NCI-H1417 treated with DMSO at 0.1 percent for 48 hours (cell line): ENCODE measurements at places on chromosomes 16 and 17.

- DNase-seq, result no peak
These were observed 99.0 kb downstream of the C16orf78 start for GRCh38 chr16:49472598-49472997.

GRCh38 chr17:74840989-74841666 is 18.6 kb downstream of the GRIN2C start:
- no peak for DNase-seq

DNA sequence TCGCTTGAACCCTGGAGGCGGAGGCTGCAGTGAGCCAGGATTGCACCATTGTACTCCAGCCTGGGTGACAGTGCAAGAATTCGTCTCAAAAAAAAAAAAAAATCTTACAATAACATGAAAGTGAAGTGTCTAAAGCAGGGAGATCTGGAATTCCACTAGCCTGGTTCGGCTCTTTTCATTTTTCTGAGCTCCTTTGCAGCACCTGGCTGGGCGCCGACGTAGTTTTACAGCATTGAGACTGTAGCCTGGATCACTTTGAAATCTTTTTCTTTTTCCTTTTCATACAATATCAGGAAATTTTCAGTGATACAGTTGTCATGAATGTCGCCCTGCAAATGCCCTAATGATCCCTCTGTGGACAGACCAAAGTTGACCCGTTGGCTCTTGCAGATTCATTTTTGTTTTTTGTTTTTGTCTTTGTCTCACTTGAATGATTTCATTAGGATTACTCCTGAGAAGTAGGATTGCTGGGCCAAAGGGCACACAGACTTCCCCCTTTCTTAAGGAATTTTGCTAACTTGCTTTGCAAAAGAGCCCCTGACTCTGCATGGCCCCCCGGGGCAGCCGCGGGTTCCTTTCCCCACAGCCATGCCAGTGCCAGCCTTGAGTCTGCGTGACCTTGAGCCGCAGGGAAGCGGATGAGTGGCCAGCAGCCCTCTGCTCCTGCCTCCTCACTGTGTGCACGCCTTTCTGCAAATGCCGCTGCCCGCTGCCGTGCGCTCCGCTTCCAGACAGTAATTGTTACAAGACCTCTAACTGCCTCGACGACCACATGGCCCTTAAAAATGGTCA is 28.0 kb downstream of the CRISPLD2 start:
- DNase-seq, result no peak

GRCh38 chr17:65527857-65528591 is 33.4 kb downstream of the AXIN2 start:
- DNase-seq, result no peak

- no peak for DNase-seq
These were observed 4.2 kb downstream of the METRNL start for GRCh38 chr17:83083368-83084201.

- DNase-seq, result no peak
These were observed 64.1 kb downstream of the ADCY9 start for GRCh38 chr16:4052096-4052495.

- DNase-seq, result no peak
These were observed 12.4 kb upstream of the SUPT4H1 start for GRCh38 chr17:58364270-58364942.

GRCh38 chr16:11143372-11144035 is 112.5 kb downstream of the SOCS1 start:
- DNase-seq, result no peak

GRCh38 chr17:1776857-1777256 is 15.0 kb downstream of the SERPINF1 start:
- DNase-seq, result no peak

DNA sequence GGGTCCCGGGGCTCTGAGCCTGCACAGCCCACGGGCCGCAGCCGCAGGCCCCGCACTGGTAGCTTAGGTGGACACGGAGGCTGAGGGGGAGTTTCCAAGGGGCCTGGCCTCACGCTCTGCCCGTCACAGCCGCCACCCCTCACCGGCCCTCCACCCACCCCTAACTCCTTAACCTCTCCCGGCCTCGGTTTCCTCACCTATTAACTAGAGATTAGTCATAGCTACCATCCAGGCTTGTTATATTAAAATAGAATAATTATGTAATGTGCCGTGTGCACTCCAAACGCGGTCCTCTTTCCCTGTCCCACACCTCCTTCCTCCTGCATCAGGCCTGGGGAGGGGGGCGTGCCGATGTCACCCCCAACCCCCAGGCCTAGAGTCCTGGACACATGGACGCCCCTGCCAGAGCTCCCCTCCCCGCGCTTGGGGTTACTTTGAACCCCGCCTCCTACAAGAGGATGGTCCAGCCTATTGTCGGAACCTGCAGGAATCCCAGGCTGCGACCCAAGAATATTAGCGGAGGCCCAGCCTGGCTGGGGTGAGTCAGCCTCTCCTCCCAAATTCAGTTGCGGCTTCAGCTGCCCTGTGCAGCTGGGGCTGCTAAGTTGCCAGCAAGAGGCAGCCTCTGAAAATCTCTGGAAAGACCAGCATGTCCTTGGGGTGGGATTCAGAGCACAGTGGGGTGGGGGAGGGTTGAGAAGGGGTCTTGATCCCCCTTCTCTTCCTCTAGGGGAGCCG is 17.3 kb downstream of the SOCS3 start:
- DNase-seq, result no peak

DNA sequence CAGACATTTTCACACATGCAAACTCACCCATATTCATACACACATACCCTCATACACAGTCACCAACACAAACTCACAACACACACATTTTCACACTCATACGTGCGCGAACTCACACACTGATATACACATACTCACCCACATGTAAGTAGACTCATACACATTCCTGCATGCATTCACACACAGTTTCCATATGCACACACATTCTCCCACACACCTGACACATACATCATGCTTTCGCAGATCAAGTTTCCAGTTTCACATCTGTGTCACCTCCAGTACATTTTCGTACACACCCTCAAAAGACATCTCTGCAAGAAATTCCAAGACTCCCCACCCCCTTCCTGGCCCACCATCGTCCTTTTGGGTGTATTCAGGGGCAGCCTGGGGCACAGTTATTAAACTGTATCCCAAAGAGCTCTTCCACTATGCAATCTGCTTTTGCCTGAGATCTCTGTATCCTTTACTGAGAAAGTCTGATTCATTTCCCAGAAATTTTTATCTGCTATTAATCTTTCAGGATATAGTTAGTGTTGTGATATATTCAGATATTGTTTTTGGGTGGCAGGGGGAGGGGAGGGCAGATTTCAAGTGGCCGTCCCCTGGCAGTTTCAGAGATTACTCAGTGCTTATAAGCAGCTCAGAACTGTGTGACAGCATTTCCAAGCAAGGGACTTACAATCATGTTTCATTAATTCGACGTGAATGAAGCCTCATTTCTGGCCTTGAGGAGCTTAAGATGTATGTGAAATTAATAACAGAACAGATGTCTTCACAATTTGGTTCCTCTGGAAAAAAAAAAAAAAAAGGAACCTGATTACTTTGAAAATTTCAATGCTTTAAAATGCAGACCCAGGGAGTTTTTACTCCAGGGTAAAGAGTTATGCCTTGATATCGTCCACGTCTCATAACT is 35.3 kb upstream of the MMP2 start:
- no peak for DNase-seq

DNA sequence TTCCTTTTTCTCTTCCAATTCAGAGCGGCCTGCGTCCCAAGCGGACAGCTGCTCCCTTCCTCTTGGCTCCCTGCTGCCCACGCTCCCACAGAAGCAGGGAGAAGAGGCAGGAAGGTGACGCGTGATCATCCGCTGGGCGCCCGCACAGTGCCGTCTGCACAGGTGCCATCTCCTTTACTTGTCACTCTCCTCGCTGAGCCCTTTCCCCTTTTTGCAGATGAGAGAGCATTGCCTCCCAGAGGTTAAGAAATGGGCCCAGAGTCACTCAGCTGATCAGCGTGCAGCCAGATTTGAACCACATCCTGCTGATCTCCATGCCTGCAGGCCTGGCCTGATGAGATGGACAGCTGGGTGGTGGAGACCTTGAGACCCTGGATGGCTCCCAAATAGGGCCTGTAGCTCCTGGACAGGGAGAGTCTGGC is 299.8 kb downstream of the SEC14L1 start:
- DNase-seq, result no peak

DNA sequence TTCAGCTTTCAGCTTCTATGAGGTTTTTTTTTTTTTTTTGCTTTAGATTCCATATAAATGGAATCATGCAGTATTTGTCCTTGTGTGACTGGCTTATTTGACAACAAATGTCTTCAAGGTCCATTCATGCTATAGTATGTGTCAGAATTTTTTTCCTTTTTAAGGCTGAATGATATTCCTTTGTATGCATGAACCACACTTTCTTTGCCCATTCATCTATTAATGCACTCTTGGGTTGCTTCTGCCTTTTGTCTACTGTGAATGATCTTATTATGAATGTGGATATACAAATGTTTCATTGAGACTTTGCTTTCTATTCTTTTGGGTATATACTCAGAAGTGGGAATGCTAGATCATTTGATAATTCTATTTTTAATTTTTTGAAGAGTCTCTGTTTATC is 27.0 kb upstream of the LRRC75A start:
- no peak for DNase-seq

DNA sequence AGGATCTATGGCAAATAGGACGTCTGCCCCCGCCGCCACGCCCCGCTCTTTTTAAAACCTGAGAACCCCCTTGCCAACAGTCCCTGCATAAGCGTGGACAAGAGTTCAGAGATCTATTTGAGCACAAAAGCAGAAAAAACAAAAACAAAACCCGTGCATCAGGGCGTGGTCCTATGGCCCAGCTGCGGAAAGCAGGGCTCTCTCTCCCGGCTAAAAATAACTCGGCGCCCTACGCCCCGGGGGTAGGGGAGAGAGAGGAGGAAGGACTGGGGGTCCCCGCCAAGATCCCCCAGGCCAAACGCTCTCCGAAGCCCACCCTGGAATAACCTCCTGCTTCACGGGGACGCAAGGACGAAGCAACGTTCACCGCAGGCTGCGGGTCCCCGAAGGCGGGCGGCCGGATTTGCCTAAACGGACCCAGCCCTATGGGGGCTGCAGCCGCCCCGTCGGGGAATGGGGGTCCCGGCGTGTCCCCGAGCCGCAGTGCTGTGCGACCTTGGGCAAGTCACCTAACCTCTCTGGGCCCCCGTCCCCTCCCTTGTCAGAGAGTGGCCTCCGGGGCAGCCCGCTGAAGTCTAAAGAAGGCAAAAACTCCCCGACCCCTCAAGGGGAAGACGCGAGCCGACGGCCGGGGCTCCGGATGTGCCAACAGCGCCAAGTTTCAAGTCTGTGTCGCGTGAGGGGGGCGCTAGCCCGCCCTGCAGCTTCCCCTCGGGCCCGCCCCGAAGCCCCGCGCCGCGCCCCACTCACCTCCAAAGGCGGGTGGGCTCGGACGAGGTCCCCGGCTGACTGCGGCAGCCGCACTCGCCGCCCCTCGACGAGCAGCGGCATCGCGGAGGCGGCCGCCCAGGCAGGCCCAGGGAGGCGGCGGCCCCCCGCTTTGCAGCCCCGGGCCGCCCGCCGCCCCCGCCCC is 477 bp downstream of the NTAN1 start:
- DNase-seq, result no peak

GRCh38 chr16:50408001-50408561 is 39.3 kb upstream of the BRD7 start:
- DNase-seq, result no peak

DNA sequence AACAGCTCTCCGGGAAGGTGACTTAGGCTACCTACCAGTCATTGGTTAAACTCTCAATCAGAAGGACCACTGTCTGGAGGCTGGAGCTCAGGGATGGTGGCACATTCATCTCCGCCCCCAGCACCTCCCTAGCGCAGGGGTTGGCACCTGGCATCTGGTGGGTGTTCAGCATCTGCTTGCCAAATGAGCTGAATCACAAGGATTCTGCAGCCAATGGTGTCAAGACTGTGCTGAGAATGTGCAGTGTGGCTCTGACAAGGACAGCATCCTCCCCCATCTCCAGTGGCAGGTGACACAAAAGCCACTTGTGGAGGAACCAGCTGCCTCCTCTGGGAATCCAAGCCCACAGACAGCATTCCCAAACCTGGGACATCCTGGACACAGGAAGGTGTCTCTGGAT is 35.2 kb downstream of the PLXDC1 start:
- DNase-seq, result no peak

- DNase-seq, result no peak
These were observed 97.5 kb downstream of the CHD9 start for GRCh38 chr16:53152329-53152728.

GRCh38 chr16:30721167-30721566 is 22.2 kb downstream of the SRCAP start:
- no peak for DNase-seq

DNA sequence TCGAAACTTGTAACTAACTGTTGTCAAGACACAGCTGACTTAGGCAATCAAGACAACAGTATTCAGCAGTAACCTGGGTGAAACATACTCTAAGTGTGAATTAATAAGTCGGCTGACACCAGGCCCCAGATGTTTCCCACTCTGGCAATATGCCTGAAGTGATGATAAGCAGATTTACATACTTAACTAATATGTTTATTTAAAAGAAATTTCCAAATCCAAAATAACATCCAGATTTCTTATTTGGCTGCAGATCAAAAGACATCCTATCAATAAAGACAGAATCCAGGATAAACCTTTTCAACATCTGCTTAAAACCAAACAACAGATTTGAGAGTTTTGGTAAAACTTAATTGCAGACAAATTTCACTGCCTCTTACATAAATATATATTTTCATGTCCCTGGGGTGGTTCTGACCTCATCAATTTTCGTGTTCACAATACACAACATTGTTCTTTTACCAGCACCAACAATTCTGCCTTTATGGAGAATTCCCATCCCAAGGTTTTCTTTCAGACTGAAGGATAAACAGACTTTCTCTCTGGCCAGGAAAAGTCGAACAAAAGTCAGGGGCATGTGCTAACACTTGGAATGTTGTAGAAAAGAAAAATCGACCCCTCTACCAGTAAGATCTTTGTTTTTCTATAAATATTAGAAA is 45.1 kb upstream of the TOX3 start:
- no peak for DNase-seq

GRCh38 chr17:36863676-36864612 is 73.3 kb upstream of the LHX1 start:
- DNase-seq, result no peak

- DNase-seq, result no peak
These were observed 174.2 kb downstream of the STX8 start for GRCh38 chr17:9401434-9401833.

- DNase-seq, result no peak
These were observed 27.2 kb upstream of the TOB1 start for GRCh38 chr17:50893183-50893993.
